ENCODE measurements at places on chromosomes 16 and 17. TPM values are rescaled to one million over a fixed set of nuclear protein-coding genes. Genes with fewer than 3 reads are reported as not detected.

Gene ADAM11
- not detected for total RNA-seq

Gene KRT31
- total RNA-seq = 0.79 TPM

Gene CCL16
- not detected for total RNA-seq

Gene METTL22
- total RNA-seq = 4.9 TPM

Gene KRT40
- total RNA-seq = 0.19 TPM

Gene TIMP2
- total RNA-seq = 154 TPM

Gene BRIP1
- total RNA-seq = 7.0 TPM

Gene OSGIN1
- 27.6 TPM for total RNA-seq

Gene HCRT
- total RNA-seq = not detected

Gene TERF2IP
- 35.1 TPM for total RNA-seq

Gene ADAMTS18
- total RNA-seq = not detected

DNA sequence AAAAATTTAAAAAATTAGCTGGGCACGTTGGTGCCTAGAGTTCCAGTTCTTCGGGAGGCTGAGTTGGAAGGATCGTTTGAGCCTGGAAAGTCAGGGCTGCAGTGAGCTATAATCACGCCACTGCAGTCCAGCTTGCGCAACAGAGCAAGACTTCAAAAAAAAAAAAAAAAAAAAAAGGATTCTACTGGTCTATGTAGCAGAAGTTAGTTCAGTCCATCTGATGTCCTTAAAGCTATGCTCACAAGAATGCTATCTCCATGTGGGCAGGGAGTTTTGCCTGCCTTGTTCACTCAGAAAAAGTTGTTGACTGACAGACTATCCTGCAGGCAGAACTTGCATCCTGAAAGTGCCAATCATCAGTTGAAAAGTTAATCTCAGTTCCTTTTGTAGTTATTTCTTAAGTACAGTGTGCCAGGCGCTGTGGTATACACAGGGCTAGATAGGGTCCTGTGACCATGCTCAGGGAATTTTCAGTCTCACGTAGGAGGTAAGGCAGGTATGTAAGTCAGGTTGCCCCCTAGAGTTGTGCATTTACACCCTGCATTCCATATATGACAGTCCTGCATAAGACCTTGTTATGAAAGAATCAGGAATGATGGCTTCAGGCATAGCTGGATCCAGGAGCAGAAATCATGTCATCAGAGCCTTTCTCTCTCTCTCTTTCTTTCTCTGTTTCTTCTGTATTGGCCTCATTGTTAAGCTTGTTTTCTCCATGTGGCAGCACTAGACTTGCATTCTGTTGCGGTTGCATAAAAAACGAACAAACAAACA is 7.6 kb downstream of the SYT17 start:
- DNase-seq = no peak

GRCh38 chr17:2034157-2034556 is 4.2 kb downstream of the DPH1 start:
- no peak for DNase-seq

- no peak for DNase-seq
These were observed 831.0 kb upstream of the EEF2KMT start for GRCh38 chr16:5928476-5929065.

- no peak for DNase-seq
These were observed 238.8 kb downstream of the MRTFB start for GRCh38 chr16:14309906-14310305.

DNA sequence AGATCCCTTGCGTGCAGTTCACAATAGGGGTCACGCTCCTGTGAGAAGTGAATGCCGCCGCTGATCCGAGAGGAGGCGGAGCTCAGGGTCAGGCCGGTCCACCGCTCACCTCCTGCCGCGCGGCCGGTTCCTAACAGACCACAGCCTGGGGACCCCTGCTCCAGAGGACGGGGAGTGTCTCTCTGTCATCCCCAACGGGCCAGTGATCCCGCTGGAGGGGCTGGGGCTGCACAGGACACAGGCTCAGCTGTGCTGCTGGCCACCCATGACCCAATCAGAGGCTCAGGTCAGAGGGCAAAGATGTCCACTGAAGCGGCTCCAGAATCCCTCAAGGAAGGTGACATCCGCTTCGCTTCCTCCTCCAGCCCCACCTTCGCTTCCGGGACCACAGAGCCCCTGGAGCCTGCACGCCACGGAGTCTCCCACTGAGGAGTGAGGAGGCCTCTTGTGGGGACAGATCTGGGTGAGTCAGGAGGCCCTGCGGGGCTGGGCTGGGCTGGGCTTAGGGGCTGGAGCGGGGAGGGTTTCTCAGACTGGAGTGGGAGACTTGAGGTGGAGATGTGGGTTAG is 115.4 kb downstream of the METRNL start:
- no peak for DNase-seq

GRCh38 chr16:48492133-48492532 is 106.9 kb upstream of the SIAH1 start:
- DNase-seq = no peak

GRCh38 chr17:69093995-69094394 is 33.3 kb upstream of the ABCA9 start:
- DNase-seq = no peak

DNA sequence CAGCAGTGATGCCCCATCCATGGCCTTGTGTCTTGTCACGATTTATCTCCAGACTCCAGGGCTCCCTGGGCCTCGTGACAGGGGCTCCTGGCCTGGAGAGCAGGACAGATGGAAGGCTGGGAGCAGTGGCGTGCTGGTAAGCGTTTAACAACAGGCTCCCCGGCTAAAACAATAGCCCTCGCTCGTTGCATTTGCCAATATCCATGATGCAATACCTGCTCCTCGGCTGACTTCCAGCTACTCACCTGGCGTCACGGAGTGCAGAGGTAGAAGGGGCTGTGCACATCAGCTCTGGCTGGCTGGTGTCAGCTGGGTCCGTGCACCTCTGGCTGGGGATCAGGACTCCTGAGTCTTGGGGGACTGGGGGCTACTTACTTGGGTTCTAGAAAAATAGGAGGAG is 1.5 kb upstream of the BICDL2 start:
- DNase-seq = no peak

- no peak for DNase-seq
These were observed 19.2 kb upstream of the ABAT start for GRCh38 chr16:8655184-8655717.

DNA sequence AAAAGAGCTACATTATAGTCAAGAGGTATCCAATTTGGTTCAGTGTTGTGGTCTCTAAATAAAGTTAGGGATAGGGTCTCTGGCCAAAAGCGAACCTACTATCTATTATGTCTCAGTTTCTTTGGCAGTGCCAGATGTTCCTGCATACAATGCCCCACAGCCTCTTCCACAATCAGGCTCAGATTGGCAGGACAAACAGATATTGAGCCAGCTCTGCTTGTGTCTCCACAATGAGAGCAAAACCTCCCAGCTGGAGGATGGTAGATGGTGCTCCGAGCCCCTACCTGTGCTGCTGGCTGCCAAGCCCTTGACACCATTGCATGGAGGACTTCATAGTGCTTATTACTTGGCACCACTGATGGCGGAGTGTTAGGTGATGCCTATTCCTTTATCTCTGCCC is 19.7 kb downstream of the PHAF1 start:
- no peak for DNase-seq

- no peak for DNase-seq
These were observed 415.1 kb downstream of the NPIPA8 start for GRCh38 chr16:17921357-17921978.

DNA sequence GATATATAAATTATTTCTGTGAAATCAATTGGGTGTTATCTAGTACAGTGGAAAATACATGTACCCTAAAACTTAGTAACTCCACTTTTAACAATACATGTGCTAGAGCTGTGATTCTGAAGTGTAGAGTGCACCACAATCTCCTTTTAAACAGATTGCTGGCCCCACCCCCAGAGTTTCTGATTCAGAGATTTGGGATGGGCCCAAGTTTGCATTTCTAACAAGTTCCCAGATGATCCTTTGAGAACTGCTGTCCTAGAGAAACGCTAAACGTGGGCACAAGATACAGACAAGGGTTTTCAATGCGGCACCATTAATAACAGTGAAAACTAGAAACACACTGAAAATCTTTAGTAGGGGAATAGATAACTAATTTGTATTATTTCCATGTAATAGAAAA is 49.2 kb downstream of the NXPH3 start:
- DNase-seq = no peak

DNA sequence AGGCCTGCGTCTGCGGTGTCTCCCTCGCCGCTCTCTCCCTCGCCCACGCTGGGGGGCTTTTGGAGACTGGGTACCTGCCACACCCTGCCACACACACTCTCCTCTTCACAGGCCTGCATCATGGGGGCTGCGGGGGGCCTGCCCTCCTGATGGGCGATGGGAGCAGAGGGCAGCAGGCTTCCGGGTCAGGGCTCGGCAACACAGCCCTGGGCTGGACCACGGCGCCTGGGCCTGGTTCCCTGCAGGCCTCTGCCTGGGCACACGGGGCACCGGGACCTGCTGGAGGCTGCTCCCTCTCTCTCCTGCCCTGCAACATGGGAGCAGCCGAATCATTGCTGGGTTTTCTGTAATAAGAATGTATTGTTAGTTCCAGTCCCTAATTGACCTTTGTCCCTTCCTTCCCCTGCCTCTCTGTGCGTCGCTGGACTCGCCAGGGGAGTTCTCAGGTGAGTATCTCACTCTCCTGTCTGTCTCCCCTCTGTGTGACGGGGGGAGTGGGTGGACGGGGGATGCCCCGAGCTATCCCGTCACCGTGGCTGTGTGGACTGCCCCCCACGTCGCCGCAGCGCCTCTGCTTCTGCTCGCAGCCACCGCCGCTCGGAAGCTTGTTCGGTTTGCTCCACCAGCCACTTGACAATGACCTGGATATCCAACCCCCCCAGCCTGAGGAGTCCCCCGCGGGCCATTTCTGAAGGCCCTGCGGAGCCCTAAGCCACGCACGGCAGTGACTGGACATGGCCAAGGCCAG is 13.5 kb downstream of the NME3 start:
- DNase-seq = no peak

DNA sequence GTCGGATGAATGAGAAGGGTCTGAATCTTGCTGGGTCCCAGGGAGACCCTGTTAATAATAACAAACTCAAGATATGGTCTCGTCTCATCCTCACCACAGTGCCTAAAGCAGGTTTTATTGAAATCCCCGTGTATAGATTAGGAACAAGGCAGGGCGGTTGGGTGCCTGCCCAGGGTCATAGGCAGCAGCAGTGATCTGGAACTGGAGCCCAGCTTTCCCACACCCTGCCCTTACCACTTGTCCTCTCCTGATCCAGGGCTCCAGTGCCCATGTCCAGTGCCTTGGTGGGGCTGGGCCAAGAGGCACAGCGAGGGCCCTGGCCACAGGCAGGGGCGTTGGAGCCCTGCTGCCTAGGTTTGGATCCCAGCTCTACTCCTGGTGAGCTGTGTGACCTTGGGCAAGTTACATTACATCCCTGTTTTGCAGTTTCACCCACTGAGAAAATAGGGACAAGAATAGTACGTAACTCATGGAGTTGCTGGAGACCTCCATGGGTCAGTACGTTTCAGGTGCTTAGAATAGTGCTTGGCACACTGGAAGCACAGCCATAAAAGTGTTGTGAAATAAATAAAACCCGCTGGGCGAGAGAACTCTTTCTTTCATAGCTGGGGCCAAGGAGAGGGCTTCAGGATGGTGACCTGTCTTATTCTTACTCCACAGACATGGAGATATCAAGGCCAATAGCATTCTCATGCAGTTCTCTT is 13.9 kb downstream of the SOCS3 start:
- DNase-seq = no peak

GRCh38 chr17:44108440-44109311 is 14.8 kb downstream of the HDAC5 start:
- DNase-seq = no peak

DNA sequence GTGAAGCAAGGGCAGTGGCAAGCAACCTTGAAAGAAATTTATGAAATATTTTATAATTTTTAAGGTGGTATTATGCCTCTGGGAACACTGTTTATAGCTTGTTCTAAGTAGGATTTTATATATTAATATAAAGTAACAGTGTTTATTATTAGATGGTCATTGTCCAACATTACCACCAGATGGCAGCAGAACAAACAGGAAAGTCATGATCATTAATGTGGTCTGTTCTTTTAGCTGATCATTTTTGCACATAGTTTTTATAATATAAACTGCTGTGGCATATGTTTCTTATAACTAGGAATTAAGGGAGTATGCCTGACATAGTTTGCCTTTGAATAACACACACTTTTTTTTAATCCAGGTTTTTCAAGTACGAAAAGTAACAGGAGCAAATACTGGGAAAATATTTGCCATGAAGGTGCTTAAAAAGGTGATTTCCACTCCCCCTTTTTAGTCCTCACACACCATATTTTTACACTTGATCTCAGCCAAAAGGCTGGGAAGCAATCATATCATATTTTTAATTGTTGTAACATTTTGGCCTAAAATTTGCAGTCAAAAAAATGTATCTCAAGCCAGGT is 21.4 kb downstream of the RPS6KB1 start:
- DNase-seq = no peak

DNA sequence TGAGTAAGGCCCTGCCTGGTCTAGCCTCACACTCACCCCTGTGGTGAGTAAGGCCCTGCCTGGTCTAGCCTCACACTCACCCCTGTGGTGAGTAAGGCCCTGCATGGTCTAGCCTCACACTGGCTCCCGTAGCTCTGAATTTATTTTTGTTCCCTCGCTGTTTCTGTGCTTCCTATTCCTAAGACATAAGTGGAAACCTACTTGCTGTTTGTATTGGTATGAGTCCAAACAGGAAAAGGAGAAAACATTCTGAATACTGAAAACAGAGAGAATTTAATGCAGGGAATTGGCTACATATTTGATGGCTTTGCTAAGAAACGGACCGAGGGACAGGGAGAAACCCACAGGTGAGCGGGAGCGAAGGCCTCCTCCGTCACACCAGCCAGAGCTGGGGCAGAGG is 267.8 kb downstream of the FOXL1 start:
- no peak for DNase-seq

DNA sequence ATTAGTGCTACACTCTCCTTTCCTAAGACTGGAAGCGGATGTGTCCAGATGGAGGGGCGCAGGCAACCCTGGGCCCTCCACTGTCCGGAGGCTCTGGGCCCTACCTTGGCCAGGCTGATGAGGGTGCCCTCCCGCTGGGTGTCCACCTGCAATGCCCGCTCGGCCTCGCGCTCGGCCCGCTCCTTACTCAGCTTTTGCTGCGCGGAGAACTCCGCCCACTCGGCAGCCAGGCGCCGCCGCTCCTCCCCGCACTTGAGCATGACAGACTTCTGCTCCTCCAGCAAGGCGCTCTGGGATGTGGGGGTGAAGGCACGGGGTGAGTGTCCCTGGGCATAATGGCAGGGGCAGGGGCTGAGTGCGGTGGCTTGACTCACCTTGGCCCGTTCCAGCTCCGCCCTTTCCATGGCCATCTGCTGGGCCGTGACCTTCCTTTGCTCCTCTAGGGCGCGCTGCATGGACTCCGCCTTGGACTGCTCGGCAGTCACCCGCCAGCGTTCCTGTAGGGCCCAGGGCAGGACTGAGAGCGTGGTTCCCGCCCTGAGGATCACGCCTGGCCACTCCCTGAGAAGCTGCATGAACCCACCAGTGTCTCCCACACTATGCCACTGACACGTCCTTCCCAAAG is 10.1 kb upstream of the MRPL38 start:
- no peak for DNase-seq

GRCh38 chr17:43547659-43548256 is 1.6 kb upstream of the ETV4 start:
- no peak for DNase-seq

GRCh38 chr17:14630046-14630445 is 329.2 kb downstream of the HS3ST3B1 start:
- DNase-seq = no peak

- DNase-seq = no peak
These were observed 5.6 kb downstream of the SLC16A3 start for GRCh38 chr17:82234211-82235055.

Measured in esophagus squamous epithelium (tissue), 5 donors.